ENCODE measurements at places on chromosomes 3 and 15.

DNA sequence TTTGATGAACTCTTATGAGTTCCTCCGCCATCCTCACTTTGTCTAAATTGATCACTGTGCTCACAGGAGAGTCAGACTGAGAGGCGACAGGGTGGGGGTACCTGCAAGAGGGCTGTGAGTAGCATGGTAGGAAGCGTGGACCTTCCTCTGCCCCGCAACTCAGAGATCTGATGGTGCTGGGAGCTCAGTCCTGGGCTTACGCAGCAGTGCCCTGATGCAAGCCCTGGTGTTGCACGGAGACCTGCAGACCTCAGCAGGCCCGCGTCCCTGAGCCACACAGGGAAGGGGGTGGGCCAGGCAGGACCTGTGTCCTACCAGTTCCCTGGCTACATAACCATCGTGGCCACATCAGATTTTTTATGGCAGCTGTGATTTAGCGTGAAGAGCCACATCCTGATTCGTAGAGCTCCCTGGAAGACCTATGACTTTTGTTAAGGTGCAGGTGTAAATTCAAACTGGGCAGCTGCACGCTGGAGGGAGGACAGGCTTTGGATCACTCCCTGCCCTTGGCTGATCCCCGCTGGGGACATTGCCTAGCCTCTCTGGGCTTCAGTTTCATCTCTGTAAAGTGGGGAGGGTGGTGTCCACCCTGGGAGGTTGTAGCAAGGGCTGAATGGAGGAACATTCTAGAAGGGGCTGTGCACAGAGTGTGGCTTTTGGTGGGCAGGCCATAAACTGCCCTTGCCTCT, 176.1 kb downstream of the KLF13 start:
- no peak for DNase-seq

- no peak for DNase-seq
These were observed 146.2 kb upstream of the NR2F2 start for GRCh38 chr15:96184297-96184696.

GRCh38 chr3:59810606-59811005, 760.8 kb upstream of the CFAP20DC start:
- no peak for DNase-seq

GRCh38 chr15:81254277-81254915, 57.7 kb downstream of the IL16 start:
- no peak for DNase-seq

- no peak for DNase-seq
These were observed 33.2 kb upstream of the CADM2 start for GRCh38 chr3:84925571-84925970.

DNA sequence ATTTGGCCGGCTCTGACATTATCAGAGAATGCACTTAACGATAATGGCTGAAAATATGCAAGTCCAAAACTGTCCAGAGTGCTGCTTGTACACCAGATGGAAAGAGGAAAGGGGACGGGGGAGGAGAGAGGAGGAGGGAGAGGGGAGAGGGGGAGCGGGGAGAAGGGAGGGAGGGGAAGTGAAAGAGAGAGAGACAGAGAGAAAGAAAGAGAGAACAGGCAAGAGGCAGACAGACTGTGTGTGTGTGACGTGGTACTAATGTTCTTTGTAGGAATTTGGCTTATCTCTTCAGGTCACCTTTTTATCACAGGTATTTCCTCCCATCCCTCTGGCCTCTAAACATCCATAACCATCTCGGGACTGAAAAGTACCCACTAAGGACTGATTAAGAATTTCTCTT, 75.1 kb upstream of the LMOD3 start:
- no peak for DNase-seq

GRCh38 chr3:192409201-192409837, 318.0 kb downstream of the FGF12 start:
- no peak for DNase-seq

- DNase-seq = no peak
These were observed 32.7 kb downstream of the WDR76 start for GRCh38 chr15:43859546-43859945.

- no peak for DNase-seq
These were observed 90.3 kb downstream of the MEX3B start for GRCh38 chr15:81955382-81956062.

DNA sequence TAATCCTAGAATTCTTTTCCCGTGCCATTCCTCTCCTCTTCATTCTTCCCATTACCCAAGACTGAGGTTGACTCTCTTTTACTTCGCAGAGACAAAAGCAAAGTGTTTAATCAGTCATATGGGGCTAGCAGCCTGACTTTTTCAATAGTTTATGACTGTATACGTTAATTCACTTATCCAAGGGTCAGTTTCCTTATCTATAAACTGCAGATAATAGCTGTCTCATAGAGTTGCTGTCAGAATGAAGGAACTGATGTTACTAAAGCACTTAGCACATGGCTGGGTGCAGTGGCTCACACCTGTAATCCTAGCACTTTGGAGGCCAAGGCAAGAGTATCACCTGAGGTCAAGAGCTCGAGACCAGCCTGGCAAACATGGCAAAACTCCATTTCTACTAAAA, 43.5 kb upstream of the ULK4 start:
- no peak for DNase-seq

GRCh38 chr3:170346481-170347392, 10.8 kb upstream of the SKIL start:
- no peak for DNase-seq

DNA sequence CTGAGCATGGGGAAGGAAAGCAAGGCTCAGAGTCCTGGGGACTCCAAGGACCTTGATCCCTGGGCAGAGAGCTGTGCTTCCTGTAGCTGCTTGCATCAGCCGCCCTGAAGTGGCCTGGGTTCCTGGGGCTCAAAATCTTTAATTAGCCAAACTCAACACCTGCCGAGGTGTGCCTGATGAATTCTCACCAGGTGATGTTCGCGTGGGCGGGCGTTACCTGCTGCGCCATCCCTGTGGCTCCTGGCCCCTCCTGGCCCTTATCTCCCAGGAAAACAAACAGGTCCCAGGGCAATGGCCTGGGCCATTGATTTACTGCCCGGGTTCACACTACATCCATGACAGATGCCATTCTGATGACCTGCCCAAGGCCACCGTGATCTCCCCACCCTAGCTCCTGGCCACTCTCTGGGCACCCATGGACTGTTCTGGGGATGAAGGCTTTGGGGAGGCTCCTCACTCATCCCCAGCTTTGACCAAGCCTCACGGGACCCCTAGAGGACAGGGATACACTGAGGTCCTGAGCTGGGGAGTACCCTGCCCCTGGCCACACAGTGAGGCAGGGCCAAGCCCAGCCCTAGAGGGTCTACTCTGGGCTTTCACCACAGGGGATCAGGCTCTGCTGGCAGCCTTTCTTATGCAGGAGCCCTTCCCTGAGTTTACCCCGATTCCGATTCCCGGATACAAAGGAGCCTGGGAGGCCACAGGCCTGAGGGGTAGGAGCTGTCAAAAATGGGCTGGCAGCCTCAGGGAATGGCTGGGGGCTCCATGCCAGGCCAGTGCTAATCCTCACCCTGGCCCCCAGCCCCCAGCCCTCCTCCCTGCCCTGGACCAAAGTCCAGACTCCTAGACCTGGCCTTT, 5.7 kb downstream of the SLC38A3 start:
- DNase-seq = no peak

DNA sequence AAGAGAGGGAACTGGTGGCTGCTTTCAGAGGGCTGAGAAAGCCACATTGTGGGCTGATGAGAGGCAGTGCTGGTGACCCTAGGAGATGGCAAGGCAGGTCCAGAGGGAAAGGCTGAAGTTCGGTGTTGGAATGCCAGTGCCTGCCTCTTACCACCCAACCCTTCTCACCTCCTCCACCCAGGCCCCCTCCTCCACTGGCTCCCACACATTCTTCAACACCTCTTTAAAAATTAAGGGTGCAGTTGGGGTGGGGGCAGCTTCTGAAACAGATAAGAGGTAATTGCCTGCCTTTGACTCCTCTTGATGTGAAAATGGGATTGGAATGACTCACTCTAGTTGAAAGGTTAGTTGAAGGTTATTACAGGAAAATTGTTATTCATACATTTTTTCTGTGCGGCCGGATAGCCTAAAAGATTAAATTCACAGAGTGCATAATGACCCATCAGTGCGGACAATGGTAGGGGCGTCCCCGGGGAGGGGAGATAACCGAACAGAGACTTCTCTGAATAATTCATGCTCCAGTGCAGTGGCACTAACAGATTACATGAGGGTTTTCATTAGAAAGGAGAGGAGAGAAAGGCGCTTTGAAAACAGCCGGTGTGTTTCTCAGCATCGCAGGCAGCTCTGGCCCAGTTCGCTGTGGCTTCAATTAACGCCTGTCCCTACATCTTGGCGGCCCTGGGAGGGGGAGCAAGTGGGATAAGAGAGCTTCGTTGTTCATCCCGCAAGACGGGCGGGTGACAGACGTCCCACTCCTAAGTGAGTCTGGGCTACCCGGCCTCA, 212.4 kb downstream of the TLE3 start:
- no peak for DNase-seq

- no peak for DNase-seq
These were observed 60.0 kb upstream of the SYN2 start for GRCh38 chr3:11944052-11944673.

DNA sequence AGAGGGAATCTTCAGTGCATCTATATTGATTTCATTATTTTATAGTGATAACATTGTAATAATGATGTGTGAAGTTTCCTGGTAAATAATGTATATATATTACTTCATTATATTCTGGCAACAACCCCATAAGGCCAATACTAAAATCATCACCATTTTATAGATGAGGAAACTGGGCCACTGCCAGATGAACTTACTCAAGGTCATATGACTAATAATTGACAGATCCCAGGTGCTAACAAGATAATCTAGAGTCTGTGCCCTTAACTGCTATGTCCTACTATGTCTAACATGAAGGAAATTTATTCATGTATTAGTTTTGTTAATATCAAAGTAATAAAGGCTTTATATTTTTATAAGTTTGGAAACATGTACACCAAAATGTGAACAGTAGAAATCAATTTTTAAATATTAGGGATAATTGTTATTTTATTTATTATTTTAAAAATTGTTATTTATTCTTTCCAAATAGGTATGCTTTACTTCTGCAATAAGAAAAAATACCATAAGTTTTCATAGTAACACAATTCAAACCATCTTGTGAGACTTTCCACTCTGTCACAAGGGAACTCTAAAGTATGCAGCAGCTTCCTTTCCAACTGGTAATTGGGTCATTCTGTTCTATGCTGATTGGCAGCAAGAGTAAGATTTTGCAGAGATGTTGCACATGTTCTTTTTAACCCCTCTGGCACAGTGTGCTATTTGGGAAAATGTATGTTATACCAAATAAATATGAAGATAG, 90.8 kb upstream of the CMC1 start:
- DNase-seq = no peak

- no peak for DNase-seq
These were observed 925.1 kb upstream of the NR2F2 start for GRCh38 chr15:95405447-95405846.

DNA sequence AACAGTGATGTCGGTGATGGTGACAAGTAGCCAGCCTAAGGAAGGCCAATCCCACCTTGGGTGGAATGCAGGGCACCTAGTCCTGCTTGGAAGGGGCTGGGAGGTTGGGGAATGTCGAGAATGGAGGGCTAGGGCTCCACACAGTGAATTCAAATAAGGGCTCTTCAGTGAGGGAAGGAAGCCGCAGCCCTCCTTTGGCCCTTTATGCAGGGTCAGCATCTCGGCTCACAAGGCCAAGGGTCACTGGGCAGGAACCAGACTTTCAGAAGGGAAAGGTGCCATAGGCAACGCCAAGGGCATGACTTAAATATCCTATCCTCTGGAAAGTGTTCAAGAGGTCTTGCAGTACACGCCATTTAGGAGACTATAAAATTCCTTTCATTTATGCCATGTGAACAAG, 56.9 kb downstream of the CLEC3B start:
- no peak for DNase-seq

- no peak for DNase-seq
These were observed 30.4 kb downstream of the RARB start for GRCh38 chr3:25458420-25458814.

DNA sequence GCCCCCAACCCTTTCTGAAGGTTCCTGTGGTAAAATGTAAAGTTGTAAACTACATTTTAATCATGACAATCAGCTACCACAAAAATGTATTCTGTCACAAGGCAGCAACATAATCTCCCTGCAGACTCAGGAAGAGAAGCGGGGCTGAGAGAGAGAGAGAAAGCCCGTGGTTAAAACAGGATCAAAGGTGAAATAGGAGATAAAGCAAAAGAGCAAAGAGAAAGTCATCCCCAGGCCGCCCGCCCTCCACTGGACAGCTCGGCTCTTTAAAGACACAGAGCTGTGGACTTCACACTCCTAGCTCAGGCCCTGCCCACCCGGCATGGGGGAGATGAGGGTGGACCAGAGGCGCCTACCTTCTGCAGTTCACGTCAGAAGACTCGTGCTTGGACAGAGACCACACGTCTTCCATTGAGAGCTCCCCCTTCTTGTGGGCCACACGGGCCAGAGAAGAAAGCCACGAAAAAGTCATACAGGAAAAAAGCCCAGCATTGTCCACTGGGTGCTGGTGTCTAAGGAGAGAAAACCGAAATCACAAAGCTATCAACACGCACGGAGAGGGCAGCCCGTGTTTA, 29.4 kb downstream of the ABCC5 start:
- no peak for DNase-seq

- no peak for DNase-seq
These were observed 37.3 kb downstream of the HMCES start for GRCh38 chr3:129315998-129316247.

DNA sequence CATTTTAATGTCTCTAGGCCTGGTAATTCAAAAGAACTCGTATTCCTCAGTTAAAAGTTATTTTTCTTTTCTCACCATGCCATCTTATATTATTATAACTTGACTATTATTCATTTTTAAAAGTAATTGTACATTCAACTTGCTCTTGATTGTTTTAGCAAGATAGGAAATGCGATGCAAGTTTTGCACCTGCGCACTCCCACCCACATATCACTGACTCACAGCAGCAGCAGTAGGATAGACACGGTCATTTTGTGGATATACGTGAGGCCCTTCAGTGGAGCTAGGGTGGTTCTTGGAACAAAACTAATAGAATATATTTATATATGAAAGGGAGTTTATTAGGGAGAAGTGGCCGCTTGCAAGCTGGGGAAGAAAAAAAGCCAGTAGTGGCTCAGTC, 95.5 kb upstream of the UBE3A start:
- no peak for DNase-seq

DNA sequence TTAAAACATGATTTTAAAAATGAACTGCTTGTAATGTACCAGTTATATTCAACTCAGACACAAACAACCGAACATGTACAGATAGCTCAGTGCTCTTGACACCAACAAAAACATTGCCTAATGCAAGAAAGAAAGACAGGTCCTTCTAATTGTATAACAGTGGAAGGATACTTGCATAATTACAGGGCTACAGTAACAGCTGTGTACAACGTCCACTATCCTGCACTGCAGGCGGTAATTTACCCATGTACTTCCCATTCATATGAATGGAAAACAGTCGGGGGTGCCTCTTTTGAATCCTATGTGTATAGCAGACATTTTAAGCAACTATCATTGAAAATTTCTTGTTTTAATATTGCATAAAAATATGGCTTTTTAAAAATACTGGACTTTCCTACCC, 41.1 kb upstream of the PLSCR5 start:
- no peak for DNase-seq

- no peak for DNase-seq
These were observed 148.1 kb downstream of the NTRK3 start for GRCh38 chr15:88108477-88108876.

- DNase-seq = no peak
These were observed 35.9 kb upstream of the SPRED1 start for GRCh38 chr15:38216763-38217162.

Measured in activated T-helper 1 cell treated with anti-CD3 and anti-CD28 coated beads, Interleukin-2, amount 50 U/mL, for 16 hours (primary cell).